ENCODE measurements at places on chromosomes 4 and X.

DNA sequence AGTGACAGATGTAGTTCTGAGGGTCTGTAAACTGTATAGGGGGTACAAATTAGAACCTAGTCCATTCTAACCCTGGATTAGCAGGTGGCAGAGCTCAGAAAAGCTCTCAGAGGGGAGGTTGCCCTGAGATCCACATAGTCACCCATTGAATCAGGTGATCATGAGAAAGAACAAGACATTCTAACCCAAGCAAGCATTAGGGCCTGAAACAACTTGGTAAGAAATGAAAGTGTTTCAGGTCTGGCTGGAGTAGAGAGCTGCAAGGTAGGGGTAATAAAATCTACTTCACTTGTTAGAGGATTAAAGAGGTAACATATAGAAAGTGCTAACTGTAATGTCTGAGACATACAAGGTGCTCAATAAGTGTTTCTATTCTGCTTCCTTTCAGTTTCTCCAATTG lies 8.8 kb upstream of the BMP2K start:
- DNase-seq, result no peak

DNA sequence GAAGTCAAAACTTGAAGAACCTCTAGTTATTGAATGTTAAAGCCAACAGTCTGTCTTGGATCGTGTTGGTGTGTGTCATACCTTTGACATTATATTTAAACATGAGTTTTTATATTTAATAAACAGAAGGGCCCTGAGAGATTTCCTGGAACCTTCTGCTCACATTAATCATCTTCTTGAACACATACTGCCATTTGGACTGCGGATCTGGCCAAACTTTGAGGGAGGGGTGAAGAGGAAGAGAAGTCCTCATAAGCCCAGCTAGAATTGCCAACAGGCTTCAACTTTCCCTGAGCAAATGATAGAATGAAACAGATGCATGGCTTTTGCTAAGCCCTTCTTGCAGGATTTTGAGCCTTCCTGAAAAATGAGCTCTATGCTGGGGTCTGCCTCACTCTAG lies 27.4 kb downstream of the CCKAR start:
- no peak for DNase-seq

DNA sequence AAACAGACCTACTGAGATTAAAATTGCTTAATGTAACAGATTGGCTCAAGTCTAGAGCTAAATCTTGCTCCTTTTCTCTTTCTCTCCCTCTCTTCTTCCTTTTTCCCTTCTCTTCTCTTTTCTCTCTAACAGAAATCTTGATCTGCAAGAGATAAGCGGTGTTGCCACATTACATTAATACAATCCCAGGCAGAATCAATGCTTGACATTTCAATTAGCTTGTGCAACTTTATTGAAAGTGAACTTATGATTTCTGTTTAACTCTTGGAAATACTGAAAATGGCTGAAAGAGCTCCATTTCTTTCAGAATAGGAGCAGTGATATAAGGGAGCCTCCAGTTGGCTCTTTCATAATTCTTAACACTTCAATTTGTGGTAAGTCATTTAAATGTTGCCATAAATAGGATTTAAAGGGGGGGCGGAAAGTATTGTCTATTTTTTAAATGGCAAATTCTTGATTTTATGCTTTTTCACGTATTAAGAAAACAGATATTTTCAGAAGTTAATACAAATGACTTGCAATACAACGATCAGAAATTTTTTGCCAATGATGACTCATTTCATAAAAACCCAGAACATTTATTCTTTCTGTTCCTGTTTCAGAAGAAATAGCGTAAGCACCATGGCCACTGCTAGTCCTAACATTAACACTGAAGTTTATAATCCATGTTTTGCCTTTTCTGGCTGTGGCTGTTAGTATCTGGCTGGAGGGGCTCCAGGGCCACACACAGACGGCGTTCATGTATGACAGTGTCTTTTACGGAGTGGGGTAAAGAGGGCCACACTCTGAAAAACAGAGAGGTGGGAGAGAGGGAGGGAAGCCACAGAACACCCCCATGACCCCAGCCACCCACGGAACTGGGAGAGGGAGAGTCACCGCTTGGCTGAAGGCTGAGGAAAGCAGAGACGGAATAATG lies 115.7 kb upstream of the FAT1 start:
- no peak for DNase-seq

GRCh38 chr4:144402176-144402575 lies 243.8 kb upstream of the HHIP start:
- DNase-seq, result no peak

- DNase-seq, result no peak
These were observed 174.0 kb upstream of the MAP3K15 start for GRCh38 chrX:19689170-19689779.

GRCh38 chr4:145440292-145441007 lies 41.2 kb upstream of the SMAD1 start:
- no peak for DNase-seq

DNA sequence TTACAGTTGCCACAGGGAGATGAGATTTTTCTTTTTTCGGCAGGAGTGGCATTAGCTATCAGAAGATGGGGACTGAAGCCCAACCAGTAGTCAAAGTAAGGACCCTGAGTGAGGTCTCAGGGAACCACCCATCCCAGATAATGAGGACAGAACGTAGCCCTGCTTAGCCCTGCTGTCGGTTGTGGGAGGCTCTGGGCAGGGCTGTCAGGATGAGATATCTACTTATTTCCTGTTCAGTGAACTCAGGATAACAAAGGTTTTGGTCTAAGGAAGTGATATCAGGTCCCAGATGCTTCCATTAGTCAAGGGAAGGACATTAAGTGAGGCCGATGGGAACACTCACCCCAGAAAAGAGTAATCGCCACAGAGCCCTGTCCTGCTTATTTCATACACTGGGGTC lies 2.3 kb downstream of the MAGEB16 start:
- DNase-seq, result no peak

DNA sequence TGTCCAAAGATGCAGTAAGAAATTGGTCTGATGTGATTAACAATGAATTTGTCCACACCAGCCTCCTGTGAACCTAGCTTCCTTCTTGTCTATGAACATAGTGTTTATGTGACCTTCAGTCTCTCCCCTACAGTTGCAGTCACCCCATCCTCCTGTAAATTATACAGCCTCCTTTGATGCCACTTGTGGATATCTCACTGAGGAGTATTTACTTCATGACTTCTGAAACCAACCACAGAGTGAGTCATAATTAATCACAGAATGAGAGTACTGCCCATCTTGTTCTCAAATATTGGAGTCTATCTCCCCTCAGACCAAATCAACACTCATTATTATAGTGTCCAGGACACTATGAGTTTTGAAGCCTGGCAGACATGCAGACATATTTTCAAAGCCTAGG lies 27.3 kb upstream of the XAGE2 start:
- DNase-seq, result no peak

GRCh38 chr4:70759126-70759525 lies 37.4 kb downstream of the RUFY3 start:
- no peak for DNase-seq

DNA sequence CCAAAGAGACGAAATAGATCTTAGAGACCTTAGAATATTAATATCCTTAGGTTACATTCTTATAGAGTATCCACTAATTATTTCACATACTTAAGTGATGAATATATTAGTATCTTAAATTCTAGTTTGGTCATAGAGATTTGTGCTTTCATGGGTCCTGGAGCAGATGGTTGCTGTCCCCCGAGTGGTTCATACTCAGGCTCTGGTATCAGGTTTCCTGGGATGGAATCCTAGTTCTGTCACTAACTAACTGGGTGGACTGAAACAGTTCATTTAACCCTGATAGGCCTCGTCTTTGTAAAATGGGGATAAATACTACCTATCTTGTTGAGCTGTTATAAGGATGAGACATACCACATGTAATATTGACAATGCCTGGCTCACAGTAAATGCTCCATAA lies 264.6 kb downstream of the TENM3 start:
- no peak for DNase-seq

Data from Ammon's horn (tissue), 1 donor.